ENCODE measurements at places on chromosomes 11 and 22.

GRCh38 chr11:64833198-64833502, 11.3 kb downstream of the CDC42BPG start:
- DNase-seq: no peak

GRCh38 chr11:71240865-71241691, 11.3 kb downstream of the SHANK2 start:
- peak; percentile 68 for DNase-seq

DNA sequence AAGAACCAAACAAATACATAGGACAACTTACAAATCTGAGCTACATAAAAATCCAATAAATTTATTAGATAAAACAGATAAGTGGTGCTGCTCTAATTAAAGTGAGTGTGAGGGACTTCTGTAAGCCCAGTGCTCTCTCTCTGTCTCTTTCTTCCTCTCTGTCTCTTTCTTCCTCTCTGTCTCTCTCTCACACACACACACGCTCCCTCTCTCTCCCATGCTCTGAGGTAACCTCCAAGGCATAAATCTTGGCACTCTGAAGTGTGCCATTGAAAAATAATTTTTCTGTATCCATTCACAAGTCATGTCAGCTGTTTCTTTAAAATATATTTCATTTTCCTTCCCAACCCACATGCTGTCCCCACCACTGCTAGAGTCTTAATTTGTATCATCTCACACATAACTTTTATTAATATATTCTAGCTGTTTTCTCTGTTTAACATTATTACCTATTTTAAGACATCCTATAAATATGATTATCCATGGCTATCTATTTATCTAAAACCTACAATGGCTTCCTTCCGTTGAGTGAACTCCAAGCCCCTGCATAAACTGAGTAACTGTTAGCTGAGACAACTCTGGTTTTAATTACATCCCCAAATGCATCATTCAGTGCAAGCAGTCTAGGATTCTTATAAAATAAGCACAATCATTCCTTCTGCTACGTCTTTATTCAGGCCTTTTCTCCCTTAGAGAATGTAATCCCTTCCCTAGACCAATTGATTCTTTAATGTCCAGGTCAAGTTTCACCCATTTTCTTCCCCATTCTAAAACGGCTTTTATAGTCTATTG, 57.4 kb upstream of the SLC5A12 start:
- DNase-seq: no peak

GRCh38 chr11:70200212-70200844, 2.8 kb upstream of the FADD start:
- no peak for DNase-seq

- peak; percentile 67 for DNase-seq
Measured at GRCh38 chr11:11072067-11072466, 214.2 kb upstream of the ZBED5 start.

DNA sequence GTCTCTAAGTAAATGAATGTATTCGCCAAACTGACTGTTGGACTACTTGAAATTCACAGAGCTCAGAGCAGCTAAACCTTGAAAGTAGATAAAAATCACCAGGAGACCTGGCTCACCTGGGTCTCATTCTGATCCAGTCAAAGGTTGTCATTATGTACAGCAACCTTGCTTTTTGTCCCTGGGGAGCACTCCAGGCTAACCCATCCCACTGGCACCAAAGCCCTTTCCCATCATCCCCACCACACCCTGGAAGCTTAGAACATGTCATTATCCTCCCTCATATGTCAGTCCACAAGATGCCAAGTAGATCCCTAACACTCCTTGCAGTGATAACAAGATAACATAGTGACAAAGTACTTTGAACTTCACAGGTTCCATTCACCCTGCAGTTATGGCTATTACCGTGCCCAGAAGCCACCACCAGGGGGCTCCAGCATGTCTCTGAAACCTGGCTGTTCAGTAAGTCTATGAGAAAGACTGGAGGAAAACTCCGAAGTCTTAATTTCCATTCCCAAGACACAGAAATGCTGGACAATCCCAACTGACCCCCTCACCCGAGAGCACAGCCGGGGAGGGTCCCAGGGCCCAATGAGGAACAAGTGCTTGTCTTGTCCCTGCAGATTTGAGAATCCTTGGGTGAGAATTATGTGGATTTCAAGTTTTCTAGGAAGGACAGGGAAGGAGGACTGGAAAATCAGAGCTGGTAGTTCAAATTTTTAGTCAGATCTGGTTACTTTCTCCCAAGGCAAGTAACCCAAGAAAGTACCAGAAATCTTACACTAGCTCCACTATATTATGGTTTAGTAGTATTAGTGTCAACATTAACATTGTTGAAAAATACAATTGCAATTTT, 43.0 kb upstream of the USP47 start:
- DNase-seq: peak; percentile 77

DNA sequence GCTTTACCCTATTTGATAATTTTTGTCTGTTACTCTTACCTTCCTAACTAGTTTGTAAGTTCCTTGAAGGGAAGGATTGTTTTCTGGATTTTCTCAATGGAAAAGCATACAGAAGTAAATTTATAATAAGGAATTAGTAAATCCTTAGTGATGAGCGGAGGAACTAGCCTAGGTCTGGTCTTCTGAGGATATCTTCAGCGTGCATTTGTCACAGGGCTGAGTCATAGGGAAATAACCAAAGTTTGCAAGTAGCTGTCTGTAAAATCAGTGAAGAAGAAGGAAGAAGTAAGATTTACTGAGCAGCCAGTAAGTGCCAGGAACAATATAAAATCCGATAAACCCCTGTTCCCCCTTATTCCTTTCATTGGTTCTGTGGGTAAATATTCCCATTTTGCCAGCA, 162.7 kb upstream of the SORL1-AS1 start:
- no peak for DNase-seq

DNA sequence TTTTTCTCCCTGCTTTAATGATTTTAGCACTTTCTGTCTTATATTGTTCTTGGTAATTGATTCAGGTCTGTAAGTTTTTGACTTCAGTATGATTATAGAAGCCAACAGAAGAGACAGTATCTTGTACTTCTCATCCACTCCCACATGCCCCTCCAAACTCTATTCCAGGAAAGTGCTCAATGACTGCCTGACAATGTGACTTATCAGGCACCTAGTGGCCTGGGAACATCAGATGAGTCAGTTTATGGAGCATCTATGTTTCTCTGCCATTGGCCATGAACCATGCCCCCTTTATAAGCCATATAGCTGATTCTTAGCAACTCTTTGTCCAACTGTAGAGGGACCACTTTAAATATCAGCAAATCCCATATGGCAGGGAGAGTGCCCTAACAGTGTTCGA, 179.2 kb upstream of the MTMR2 start:
- no peak for DNase-seq

DNA sequence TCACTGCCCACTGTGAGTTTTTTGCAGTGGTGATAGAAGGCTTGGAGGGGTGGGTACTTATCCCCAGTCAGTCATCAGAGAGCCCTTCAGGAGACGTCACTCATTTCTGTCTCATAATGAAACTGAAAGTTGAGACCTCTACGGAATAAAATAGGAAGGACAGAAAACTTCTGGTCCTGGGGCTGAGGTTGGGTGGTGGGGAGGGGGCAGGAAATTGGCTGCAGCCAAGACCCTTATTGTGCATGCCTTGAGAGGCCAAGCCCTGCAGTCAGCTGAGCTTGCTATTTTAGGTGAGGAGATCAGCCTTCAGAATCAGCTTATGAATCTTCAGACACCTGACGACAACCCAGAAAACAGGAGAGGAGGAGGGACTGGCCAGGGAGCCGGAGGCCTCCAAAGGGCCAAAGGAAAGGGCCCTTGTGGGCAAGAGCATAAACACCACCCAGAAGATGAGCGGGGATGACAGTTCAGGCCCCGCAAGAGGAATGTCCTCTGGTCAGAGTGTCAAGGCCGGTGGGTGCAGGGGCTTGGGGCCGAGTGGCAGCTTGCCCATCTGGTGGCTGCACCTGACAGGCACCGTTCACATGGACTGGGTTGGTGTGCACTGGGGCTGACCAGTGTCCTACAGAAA, 17.9 kb upstream of the ADA2 start:
- no peak for DNase-seq

DNA sequence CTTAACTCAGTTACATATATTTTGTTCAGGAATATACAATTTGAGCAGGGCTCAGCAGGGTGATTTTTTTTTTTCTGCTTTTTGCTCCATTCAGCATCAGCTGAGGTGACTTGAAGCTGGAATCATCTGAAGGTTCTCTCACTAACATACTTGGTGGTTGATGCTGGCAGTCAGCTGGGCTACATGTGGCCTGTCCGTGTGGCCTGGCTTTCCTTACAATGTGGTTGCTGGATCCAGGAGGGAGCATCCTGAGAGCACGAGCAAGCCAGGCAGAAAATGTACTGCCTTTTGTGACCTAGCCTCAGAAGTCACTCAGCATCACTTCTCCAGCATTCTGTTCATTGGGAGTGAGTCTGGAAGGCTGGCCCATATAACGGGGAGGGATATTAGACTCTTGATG, 151.6 kb upstream of the E2F8 start:
- DNase-seq: no peak

DNA sequence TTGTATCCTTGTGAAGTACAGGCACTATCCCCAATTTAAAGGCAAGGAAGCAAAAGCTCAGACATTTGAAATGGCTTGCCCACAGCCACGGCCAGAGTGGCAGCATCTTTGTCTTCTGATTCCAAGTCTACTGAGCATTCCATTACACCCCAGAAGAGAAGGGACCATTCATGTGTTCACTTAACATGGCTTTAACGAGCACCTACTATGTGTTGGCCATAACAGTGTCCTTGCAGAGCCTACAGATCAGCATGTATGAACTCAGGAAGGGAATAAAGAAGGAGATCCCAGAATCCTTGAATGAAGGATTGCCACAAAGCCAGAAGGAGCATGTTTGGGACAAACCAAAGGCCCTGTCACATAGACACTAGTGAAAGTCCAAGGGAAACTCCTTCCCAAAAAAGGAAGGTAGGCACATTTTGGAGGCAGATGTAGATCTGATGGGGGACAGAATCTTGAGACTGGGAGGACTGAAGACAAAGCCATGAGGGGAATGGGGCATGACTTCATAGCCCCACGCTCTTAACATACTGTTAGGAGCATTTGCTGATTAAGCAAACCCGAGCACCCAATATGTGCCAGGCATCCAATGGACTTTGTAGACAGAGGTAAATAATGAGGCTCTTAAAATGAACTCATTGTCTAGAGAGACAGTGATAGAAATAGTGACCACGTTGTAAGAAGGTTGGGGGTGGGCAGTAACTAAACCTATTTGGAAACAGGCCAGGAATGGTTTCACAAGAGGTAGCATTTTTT, 54.9 kb downstream of the P4HA3 start:
- no peak for DNase-seq

- DNase-seq: no peak
Measured at GRCh38 chr11:19185036-19185435, 16.7 kb downstream of the CSRP3 start.

DNA sequence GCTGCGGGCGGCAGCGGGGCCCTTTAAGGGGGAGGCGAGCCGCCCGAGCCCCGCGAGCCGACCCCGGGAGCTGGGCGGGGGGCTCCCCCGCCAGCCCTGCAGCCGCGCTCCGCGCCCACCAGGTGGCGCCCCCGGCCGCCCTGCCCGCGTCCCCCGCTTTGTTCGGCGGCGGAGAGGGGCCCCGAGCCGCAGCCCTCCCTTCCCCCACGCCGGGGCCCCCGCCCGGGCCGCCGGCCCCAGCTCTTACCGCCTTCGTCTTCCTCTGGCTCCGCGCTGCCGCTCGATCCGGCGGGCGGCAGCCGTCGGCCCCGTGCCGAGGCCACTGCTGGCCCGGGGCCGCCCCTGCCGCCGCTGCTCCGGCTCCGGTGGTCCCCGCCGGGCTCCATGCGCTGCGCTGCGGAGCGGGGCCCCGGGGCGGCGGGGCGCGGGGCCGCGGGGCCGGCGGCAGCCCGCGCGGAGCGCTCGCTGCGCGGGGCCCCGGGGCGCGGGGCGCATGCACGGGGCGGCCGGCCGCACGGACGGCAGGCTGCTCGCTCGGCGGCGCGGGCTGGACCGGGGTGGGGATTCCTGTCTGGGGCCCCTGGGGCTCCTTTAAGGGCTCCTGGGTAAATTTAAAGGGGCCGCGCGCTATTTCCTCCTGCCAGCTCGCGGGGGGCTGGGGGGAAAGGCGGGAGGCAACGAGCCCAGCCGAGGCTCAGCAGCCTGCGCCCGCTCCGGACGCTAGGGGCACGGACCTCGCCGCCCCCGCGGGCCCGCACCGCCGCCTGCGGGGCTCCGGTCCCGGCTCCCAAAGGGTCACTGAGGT, at the start of gene ZFTA:
Gene ZFTA, minus strand, starts transcription at position 539 of the 805 bp plus-strand sequence. Its CDS starts 153 bp downstream, at position 386.
- peak; percentile 83 for DNase-seq

- no peak for DNase-seq
Measured at GRCh38 chr11:12409621-12410005, 32.2 kb downstream of the PARVA start.

DNA sequence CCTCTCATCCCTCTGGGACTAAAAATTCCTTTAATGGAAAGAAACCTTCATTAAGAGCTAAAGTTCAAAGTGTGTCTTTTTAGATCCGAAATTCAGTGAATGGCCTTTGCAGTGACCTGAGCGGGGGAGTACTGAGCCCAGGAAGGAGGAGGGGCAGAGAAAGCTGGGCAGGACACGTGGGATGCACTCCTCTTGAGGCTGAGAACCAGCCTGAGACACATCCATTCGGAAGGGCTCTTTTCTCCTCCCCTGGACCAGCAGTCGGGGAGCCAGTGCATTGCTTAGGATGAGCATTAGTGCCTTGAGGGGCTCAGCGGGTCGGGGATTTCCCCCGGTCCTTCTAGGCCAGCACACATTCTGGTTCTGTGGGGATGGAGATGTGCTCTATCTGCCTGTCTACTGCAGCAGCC, 258.9 kb upstream of the B3GAT1 start:
- no peak for DNase-seq

GRCh38 chr11:120545813-120546212, 34.3 kb downstream of the GRIK4 start:
- DNase-seq: no peak

GRCh38 chr11:43359422-43359818, 700 bp downstream of the TTC17 start:
- peak; percentile 24 for DNase-seq

GRCh38 chr11:108246308-108246707, 23.4 kb downstream of the ATM start:
- DNase-seq: no peak

DNA sequence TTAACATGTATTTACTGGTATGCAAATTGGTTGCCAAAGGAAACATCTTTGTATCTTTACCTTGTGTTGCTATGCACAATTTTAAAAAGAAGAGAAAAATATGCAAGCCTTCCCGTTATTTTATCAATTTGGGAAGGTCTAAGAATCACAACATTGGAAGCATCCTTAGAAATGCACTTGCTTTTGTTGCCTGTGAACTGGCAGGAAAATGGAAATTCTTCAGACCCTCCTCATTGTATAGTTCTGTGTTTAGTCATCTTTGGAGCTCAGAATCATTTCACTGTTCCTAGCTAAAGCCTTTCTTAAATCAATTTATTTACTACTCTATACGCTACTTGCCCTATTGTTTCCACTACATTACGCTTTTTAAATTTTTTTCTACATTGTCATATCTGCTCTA, 574.5 kb downstream of the DLG2 start:
- DNase-seq: no peak

GRCh38 chr22:30627471-30627870, 8.1 kb upstream of the SLC35E4 start:
- no peak for DNase-seq

GRCh38 chr11:20131788-20132666, 28.2 kb downstream of the DBX1 start:
- DNase-seq: peak; percentile 78

GRCh38 chr11:87726506-87726905, 448.7 kb downstream of the RAB38 start:
- no peak for DNase-seq

- DNase-seq: no peak
Measured at GRCh38 chr11:82994604-82995230, 77.0 kb downstream of the RAB30 start.

All from iPS-NIHi11 (cell line).